Astrocyte of the spinal cord (primary cell): ENCODE measurements at places on chromosomes 2 and 18.

DNA sequence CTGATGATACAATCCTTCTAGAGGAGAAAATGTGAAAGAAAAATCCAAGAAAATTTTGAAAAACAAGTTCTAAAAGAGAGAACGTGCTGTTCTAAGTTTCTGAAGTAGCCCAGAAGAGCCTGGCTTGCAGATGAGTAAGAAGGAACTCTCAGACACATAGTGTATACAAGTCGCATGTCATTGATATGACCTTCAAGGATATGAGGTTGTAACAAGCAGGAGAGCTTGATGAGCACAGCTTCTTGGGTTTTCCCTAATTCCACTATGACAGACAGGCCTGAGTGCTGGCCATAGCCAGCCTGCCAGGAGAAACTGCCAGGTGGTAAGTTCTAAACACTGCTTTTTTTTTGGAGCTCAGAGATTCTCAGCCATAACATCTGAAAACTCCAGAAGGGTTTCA, 235.7 kb upstream of the SIX2 start:
- no peak for DNase-seq

GRCh38 chr2:20313659-20314058, 37.0 kb downstream of the PUM2 start:
- no peak for DNase-seq

DNA sequence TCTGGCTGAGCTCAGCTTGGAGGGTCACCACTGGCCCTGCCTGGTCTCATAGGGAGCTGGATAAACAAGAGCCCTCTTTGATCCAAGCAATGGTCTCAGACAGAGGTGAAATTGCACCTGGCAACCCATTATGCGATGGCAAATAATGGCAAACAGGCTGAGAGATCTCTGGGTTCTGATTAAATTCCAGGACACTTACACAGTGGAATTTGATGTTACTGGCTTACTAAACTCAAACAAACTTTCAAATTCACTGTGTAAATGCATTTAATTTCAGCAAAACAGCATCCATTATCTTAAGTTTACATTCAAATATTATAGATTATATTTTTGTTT, 19.5 kb upstream of the STAT4 start:
- DNase-seq = no peak

- no peak for DNase-seq
Measured at GRCh38 chr18:9020221-9020620, 82.3 kb upstream of the NDUFV2 start.

DNA sequence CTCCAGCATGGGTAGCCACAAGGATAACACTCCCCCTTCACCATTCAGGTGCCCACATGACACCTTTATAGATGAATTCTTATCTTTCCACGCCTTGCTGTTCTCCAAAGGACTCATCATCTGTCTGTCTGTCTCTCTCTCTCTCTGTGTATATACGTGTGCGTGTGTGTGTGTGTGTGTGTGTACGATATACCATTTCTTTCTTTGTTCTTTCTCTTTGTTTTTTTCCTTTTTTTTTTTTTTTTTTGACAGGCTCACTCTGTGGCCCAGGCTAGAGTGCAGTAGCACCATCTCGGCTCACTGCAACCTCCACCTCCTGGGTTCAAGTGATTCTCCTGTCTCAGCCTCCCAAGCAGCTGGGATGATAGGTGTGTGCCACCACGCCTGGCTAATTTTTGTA, 98.2 kb downstream of the DLGAP1 start:
- DNase-seq = no peak

- no peak for DNase-seq
Measured at GRCh38 chr2:127594116-127594591, 51.8 kb upstream of the GPR17 start.

- DNase-seq = no peak
Measured at GRCh38 chr2:56102098-56102497, 81.7 kb upstream of the CCDC85A start.

- no peak for DNase-seq
Measured at GRCh38 chr18:75087119-75088020, 121.6 kb downstream of the PTGR3 start.

- peak; percentile 27 for DNase-seq
Measured at GRCh38 chr2:27086724-27087593, at the start of gene KHK. KHK (plus strand) TSS chr2:27086772; CDS start chr2:27087260, 488 bp downstream.

DNA sequence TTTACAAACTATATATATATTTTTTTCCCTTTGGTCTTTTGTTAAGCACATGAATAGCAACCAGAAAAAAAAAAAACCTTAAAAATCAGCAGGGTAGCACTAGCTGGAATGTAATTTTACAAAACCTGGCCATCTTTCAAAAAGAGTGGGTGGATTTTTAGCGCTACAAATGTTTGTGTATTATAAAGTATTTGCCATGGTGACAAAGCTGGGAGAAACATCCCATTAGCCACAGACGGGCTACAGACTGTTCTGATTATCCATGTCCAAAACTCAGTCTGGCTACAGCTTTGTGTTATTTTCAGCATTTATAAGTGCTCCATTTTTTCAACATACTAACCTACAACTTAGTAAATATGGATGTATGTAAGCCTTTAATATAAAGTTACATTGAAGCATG, 249.5 kb upstream of the TANK start:
- DNase-seq = peak; percentile 89

GRCh38 chr2:168008646-168009195, 238.7 kb downstream of the STK39 start:
- no peak for DNase-seq

DNA sequence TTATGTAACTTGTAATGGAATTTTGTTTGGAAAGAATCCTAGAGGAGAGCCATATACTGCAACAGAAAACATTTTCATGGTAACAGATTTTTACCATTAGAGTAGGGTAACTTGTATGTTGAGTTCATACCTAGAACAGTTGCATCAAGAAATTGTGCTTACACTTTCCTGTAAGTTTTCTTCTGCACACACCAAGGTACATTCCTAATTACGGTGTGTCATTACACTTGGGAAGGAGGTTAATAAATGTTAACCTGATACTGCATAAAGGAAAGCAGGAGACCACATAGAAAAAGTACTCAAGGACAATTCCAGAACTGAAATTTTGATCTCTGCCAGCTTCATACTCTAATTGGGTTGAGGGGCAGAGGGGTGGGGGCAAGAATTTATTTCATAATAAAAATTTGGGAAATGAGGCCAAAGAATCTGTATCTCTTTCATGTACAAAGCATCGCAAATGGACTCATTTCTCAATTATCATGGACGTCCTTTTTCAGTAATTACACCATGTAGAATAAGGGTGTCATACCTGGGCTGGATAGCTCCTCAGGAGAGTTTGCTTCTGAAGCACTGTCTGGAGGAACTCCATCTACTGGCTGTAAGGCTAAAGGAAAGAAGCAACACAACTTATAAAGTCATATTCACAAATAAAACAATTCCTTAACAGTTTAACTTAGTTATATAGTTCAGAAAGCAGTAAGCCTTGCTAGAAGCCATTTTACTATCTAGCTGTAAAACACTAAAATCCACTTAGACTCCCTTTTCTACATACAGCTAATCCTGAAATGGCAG, 82.8 kb upstream of the GRB14 start:
- no peak for DNase-seq

DNA sequence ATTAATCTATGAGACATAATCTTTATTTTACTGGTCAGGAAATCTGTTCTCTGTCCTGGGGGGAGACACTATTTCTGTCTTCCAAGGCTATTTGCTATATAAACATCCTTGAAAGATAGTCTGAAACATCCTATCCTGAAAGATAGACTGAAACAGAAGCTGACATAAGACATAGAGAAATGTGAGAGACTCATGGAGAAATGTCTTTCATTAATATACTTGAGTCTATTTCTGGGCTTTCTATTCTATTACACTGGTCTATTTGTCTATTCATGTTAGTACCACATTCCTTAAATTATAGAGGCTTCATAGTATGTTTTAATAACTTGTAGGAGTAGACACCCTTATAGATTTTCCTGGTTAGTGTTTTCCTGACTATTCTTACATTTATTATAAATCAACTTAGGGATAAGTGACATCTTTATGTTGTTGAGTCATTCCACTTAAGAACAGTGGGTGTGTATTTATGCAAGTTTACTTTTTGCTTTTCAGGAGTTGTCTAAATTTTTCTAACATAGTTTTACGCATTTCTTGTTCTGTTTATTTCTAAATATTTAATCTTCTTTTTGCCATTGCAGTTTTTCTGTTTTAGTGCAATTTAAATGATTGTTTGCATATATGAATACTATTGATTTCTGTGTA, 244.9 kb upstream of the ZSWIM2 start:
- peak; percentile 16 for DNase-seq

GRCh38 chr2:43367012-43367782, 140.8 kb upstream of the ZFP36L2 start:
- DNase-seq = no peak

- DNase-seq = no peak
Measured at GRCh38 chr2:199490049-199490448, 32.3 kb upstream of the SATB2 start.

GRCh38 chr2:29479401-29479800, 364.2 kb downstream of the CLIP4 start:
- DNase-seq = no peak

- no peak for DNase-seq
Measured at GRCh38 chr2:64620661-64621060, 33.1 kb downstream of the SERTAD2 start.

DNA sequence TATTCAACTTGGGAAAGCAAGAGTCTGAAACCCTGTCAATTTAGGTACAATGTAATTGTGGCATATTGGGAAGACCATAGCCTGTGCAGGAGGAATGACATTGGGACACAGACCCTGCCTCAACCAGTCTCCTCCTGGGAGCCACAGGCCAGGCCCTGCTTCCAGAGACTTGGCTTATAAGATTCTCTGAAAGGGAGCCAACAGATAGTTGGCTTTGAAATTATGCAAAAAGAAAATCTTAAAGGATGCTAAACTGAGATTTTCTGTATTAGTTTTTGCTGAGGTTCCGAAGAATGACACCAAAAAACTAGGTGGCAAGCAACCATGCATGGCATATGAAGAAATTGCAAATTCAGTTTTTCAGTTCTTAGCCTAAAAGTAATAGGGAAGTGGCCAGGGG, 76.4 kb upstream of the CYRIA start:
- DNase-seq = no peak

- DNase-seq = no peak
Measured at GRCh38 chr2:55609938-55610578, 7.4 kb downstream of the PPP4R3B start.

DNA sequence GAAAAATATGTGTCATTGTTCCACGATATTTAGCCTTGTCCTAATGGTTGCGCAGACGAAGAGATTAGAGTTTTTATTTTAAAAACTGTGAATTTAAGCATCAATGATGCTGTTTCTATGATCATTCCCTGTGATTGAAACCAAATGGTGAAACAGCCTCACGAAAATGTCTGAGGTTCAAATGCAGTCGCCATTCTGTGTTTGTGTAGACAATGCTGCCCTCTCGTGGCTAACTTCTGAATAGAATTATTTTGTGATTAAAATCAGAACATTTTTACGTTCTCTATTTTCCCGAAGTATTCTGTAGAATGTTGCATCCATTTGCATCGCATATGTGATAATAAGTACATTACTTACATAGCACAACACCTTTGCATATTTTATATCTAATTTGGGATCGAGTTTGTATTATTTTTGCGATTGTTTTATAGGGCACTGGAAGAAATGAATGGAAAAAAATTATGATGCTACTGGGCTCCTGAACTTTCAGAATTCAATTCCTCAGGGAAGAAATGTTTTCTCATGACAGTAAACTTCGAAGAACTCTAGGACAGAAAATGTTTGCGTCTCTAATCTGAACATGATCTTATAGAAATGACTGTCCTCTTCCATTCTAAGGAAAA, 54.8 kb upstream of the CREB1 start:
- DNase-seq = peak; percentile 64

GRCh38 chr2:216871333-216871934, 11.6 kb upstream of the TNP1 start:
- DNase-seq = no peak

DNA sequence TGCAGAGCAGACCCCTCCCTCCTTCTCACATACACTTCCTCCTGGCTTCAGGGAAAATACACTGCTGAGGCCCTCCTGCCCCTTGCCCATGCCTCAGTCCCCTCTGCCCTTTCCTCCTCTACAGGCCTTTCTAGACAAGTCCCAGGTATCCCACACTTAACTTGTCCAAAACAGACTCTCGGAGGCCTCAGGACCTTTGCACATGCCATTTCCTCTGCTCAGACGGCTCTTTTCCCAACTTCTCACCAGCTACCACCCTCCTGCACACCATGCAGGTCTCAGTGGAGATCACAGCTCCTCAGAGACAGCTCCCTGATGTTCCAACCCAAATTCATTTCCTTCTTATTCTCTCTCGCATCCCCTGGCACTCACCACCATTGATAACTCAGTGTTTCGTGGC, 11.7 kb downstream of the TBC1D8 start:
- DNase-seq = no peak

GRCh38 chr2:235391921-235392615, 101.8 kb upstream of the AGAP1 start:
- no peak for DNase-seq

GRCh38 chr2:254241-254640, 9.6 kb downstream of the SH3YL1 start:
- no peak for DNase-seq

DNA sequence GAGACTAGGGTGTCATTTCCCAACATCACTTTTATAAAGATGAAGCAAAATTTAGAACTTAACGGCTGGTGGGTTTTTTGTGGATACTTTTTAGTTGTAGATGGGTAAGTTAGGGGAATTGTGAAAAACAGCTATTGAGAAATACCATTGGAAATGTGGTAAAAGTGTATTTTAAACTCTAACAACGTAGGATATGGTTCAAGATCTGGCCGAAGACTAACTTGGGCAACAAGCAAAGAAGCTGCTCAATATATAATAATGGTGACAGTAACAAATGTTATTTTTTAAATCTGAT, 1.6 kb downstream of the DNAH7 start:
- no peak for DNase-seq

DNA sequence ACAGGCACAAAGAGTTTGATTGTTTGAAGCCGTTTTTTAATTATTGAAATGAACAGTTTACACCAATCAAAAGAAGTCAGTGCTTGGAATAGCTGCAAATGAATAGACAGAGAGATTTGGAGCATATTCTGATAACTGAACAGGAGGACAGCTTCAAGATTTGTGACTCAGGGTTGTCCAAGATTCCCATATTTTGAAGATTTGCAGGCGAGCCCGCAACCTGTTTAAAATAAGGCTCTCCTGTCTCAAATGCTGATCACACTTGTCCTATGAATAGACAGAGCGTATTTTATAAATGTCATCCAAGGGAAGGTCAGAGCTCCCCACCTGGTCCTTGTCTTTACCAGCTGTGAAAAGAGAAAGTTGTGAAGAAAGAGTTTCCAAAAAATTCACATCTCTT, 198.7 kb downstream of the RNF144A start:
- DNase-seq = no peak
